ENCODE measurements at places on chromosomes 6 and 20.

DNA sequence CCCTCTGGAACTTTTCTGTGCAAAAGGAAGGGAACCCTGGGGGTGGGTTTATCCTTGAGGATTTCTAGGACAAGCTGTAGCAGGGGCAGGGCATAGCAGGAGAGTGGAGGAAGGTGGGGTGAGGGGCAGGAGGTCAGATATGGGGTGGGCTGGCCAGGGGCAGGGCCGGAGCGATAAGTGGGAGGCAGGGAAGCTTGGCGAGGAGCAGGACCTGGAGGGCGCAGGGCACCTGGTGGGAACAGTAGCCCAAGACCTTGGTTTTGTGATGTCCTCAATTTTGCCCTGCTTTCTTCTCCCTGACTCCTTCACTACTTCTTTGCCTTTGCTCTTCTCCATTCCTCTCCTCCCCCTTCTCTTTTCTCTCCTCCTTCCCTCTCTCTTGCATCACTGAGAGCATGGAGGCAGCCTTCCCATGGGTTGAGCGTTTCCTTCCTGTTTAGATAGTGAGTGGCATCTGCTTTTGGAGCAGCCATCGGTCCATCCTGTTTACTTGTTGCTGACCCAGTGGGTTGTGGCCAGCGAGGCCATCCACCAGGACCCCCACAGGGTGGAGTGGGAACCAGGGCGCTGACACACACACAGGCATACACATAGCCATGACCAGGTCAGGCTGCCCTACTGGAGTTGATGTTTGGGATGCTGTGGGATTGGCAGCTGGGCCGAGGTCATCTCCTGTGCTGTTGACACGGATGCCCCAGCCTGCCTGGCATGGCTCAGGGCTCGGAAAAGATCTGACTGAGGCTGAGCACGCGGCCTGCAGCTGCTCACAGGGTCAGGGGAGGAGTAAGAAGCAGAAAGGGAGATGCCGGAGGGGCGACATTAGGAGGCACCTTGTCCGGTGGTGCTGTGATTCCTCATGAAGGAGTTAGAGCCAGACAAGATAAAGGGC, 121.0 kb upstream of the RNF24 start:
- DNase-seq: peak; percentile 59

GRCh38 chr6:21448485-21449109, 145.0 kb upstream of the SOX4 start:
- no peak for DNase-seq

DNA sequence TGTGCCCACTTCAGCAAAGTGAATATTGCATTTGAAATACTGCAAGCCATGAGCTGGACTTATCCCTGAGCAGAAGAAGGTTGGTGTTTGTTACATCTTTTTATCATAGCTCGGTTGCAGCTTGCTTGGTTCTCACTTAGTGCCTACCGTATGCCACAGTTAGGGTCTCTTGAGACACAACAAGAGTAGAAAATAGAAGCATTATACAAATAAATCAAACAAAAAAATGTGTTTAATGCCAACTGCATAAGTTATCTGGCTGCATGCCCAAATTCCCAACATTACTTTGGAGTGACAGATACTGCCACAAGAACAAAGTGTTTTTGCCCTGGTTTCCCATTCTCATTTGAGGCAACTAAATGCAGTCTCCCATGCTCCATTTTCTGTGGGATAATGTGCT, 53.9 kb upstream of the LAMP5 start:
- peak; percentile 53 for DNase-seq

DNA sequence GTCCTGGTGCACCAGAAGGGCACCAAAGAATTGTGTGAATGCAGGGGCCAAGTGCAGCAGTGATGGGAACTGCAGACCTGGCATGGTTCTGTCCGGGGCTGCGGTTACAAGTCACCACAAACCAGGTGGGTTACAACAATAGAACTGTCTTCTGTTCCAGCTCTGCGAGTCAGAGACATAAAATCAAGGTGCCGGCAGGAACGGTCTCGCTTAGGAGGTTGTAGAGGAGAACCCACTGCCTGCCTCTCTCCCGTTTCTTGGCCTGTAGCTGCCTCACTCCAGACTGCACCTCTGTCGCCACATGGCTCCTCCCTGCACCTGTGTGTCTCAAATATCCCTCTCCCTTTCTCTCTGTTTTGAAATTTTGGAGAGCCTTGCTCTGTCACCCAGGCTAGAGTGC, 143.3 kb downstream of the TAF4 start:
- no peak for DNase-seq

All from RPMI7951 (cell line).